ENCODE measurements at places on chromosomes 13 and 19. TPM values are rescaled to one million over a fixed set of nuclear protein-coding genes. Genes with fewer than 3 reads are reported as not detected.

FBXO27 gene
- 4.9 TPM for polyA plus RNA-seq

PEAK3 gene
- not detected for polyA plus RNA-seq

CYP4F8 gene
- polyA plus RNA-seq, result not detected

GRK1 gene
- 2.5 TPM for polyA plus RNA-seq

ATP7B gene
- polyA plus RNA-seq, result 1.9 TPM

ERFL gene
- polyA plus RNA-seq, result 0.56 TPM

KIRREL2 gene
- polyA plus RNA-seq, result 0.59 TPM

FUT2 gene
- polyA plus RNA-seq, result 3.1 TPM

PRR22 gene
- 1.3 TPM for polyA plus RNA-seq

LILRB1 gene
- polyA plus RNA-seq, result 0.48 TPM

DZIP1 gene
- 8.0 TPM for polyA plus RNA-seq

TLE6 gene
- 12.7 TPM for polyA plus RNA-seq

RAB11B gene
- polyA plus RNA-seq, result 561 TPM
